ENCODE measurements at places on chromosomes 13 and 19. TPM values are rescaled to one million over a fixed set of nuclear protein-coding genes. Genes with fewer than 3 reads are reported as not detected.

The C13orf42 gene
- total RNA-seq, result not detected

The TNFSF13B gene
- 3.4 TPM for total RNA-seq

The TLE6 gene
- total RNA-seq, result 0.83 TPM

The ZNF729 gene
- not detected for total RNA-seq

DNA sequence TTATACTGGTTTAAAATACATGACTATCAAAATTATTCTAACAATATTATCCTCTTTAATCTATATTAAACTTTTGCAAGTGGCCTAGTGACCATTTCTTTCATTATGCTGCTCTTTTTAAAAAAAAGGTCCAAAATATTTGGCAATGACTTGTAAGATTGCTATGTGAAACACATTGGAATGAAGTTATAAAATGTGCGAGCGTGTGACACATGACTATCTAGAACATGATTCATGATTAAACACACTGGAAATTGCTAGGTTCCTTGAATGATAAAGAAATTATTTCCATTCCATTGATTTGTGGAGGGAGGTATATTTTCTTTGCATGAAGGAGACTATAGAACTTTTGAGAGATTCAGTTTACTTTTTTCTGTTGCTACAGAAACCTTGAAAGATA is 739.1 kb downstream of the DIAPH3 start:
- H3K27ac ChIP-seq, result no peak overlapping the region
- H3K4me1 ChIP-seq, result no peaks in the 10 kb centered on the region
- no peaks in the 10 kb centered on the region for H3K36me3 ChIP-seq
- H3K4me3 ChIP-seq, result no peak overlapping the region
- DNase-seq, result no peak

DNA sequence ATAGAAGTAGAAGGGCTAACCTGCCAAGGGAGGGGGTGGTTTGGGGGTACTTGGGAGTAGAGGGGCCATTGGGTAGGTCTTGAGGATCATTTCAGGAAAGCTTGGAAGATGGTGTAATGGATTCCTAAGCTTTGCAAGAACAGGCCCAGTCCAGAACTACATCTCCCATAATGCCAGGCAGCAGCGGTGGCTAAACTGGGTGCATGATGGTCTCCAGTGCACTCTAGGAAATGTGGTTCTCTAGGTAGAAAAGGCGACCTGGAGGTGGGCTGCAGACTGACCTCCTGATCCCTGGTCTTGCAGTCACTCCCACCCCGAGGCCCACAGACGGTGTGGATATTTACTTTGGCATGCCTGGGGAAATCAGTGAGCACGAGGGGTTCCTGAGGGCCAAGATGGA is 3.8 kb downstream of the APLP1 start:
- H3K27me3 ChIP-seq, result peaks cover 18% of the 10 kb centered on the region
- H3K27ac ChIP-seq, result no peak overlapping the region
- H3K4me1 ChIP-seq, result peaks cover 23% of the 10 kb centered on the region
- DNase-seq, result no peak

DNA sequence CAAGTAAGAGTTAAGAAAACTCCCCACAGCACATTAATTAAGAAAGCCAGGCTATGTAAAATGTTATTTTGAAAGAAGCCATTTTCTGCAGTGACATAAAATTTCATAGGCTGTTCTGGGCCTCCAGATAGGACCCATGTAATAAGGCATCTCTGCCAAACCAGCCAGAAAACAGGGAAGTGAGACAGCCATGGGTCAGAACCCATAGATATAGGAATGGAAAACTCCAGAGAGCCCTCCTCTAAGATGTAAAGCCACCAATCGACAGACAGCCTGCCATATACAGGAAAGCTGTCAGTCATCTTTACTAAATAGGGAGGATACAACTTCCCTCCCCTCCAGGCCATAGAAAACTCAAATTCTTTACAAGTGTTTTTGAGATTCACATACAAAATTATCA is 493.3 kb downstream of the COG6 start:
- peaks cover 5% of the 10 kb centered on the region for H3K36me3 ChIP-seq
- peaks cover 74% of the 10 kb centered on the region for H3K4me1 ChIP-seq
- no peaks in the 10 kb centered on the region for H3K27me3 ChIP-seq

DNA sequence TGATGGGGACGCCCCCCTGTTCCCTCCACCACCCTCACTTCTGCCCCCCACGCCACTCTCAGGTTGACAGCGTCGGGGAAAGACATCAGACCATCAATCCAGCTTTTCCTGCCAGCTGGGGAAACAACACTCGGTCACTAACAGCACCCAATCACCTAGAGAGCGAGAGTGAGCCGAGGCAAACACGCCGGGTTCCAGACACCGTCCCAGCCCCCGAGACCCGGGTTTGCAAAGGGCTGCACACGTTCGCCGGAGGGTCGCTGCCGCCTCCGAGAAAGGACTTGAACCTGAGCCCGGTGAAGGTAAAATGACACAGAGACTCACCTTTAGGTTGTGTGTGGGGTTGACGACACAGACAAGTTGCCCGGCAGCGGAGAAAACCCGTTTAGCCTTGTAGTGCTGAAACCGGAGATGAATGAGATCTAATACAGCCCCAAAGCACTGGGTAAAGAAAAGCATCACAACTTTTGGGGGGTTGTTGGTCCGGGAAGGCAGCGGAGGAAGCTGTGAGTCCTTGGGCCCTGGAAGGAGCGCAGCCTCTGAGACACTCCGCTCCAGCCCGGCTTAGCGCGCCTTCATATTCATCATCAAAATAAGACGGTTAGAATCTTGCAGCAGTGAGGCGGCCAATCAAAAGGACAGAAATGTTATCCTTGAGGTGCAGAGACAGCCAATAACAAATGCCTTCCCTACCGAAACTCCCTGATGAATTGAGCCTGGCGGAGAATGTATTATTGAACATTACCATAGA is at the start of gene SIAH3:
Gene SIAH3 (minus strand): TSS at position 583 of the 751 bp plus-strand sequence. CDS start 124 bp downstream, at position 459.
- DNase-seq, result no peak
- H3K27ac ChIP-seq, result peak within 1 kb of the TSS; percentile 14
- H3K27me3 ChIP-seq, result peaks cover 42% of the 10 kb centered on the region
- H3K4me1 ChIP-seq, result peaks cover 30% of the 10 kb centered on the region
- H3K4me3 ChIP-seq, result peak within 1 kb of the TSS; percentile 79
- no peaks in the 10 kb centered on the region for H3K36me3 ChIP-seq

GRCh38 chr13:42101821-42102585 is 53.6 kb downstream of the DGKH start:
- peaks cover 18% of the 10 kb centered on the region for H3K4me1 ChIP-seq
- H3K27ac ChIP-seq, result peak overlapping the region; percentile 15
- H3K4me3 ChIP-seq, result no peak overlapping the region
- no peak for DNase-seq
- H3K36me3 ChIP-seq, result peaks cover 8% of the 10 kb centered on the region
- H3K27me3 ChIP-seq, result no peaks in the 10 kb centered on the region
